Mesangial cell (primary cell): ENCODE measurements at places on chromosomes 5 and 9. TPM values are rescaled to one million over a fixed set of nuclear protein-coding genes. Genes with fewer than 3 reads are reported as not detected.

Gene TAF11L2
- total RNA-seq: not detected in 2 replicates

Gene PLAC8L1
- total RNA-seq: not detected in 2 replicates

Gene SGCD
- 0.49 and 0.76 TPM in 2 replicates for total RNA-seq

Gene CCL21
- not detected in 2 replicates for total RNA-seq

Gene PCDHA9
- total RNA-seq: under 0.01 TPM in 1 of 2 replicates, not detected in the other

Gene OCLN
- total RNA-seq: 6.0 and 16.5 TPM in 2 replicates

Gene BNIP1
- 10.4 and 18.7 TPM in 2 replicates for total RNA-seq

Gene SH3RF2
- total RNA-seq: 15.2 and 19.6 TPM in 2 replicates

Gene EDIL3
- 118 and 193 TPM in 2 replicates for total RNA-seq

Gene CCDC112
- 4.9 and 6.0 TPM in 2 replicates for total RNA-seq

Gene STX17
- 9.9 and 15.0 TPM in 2 replicates for total RNA-seq

Gene NEK6
- 35.8 and 83.9 TPM in 2 replicates for total RNA-seq

Gene CATSPER3
- total RNA-seq: 0.13 and 0.16 TPM in 2 replicates

Gene PLCXD3
- total RNA-seq: not detected in 2 replicates

Gene PDE8B
- 4.1 TPM in 1 of 2 replicates, not detected in the other for total RNA-seq

Gene FBXO38
- total RNA-seq: 15.2 and 24.8 TPM in 2 replicates

Gene EPB41L4B
- 0.49 and 0.76 TPM in 2 replicates for total RNA-seq

Gene TTC39B
- 5.4 and 8.6 TPM in 2 replicates for total RNA-seq

Gene FBP1
- 1.3 TPM in 1 of 2 replicates, not detected in the other for total RNA-seq

Gene LECT2
- total RNA-seq: not detected in 2 replicates

Gene EQTN
- not detected in 2 replicates for total RNA-seq

Gene TNC
- 103 and 213 TPM in 2 replicates for total RNA-seq

Gene AKNA
- 16.9 and 27.3 TPM in 2 replicates for total RNA-seq

Gene EFNA5
- 17.6 and 43.7 TPM in 2 replicates for total RNA-seq

Gene NACC2
- total RNA-seq: 32.4 and 42.2 TPM in 2 replicates

Gene TRIM36
- total RNA-seq: 0.76 and 2.1 TPM in 2 replicates

Gene RNF20
- 10.3 and 10.9 TPM in 2 replicates for total RNA-seq

Gene ECSCR
- total RNA-seq: 0.65 TPM in 1 of 2 replicates, not detected in the other

Gene ADRA1B
- total RNA-seq: 3.1 and 3.8 TPM in 2 replicates

Gene CDC20B
- not detected in 2 replicates for total RNA-seq

Gene RIMOC1
- total RNA-seq: 8.0 and 8.2 TPM in 2 replicates

Gene DDX4
- total RNA-seq: not detected in 2 replicates

Gene TRIM7
- 4.1 and 8.8 TPM in 2 replicates for total RNA-seq

Gene SPINK6
- total RNA-seq: not detected in 2 replicates

Gene APBA1
- 1.1 and 8.0 TPM in 2 replicates for total RNA-seq

Gene TIMD4
- 0.38 TPM in 1 of 2 replicates, not detected in the other for total RNA-seq

Gene GALNT12
- total RNA-seq: 10.3 and 15.2 TPM in 2 replicates
